ENCODE measurements at places on chromosomes 16 and 17.

DNA sequence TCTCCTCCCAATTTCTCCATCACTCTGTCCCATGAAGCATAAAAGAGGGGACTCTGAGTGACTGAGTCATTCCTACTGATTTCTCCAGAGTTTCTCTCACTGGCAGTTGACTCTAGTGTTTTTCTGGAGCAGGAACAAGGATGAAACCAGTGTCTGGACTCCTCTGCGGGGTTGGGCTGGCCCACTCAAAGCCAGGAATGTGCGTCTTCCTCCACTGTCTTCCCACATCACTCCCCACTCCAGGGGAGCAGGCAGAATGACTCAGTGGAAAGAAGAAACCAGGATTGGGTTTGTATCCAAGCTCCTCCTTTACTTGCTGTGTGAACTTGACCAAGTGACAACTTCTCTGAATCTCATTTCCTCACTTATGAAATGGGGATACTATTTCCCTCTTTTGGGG, 497.5 kb upstream of the SALL1 start:
- no peak for DNase-seq

DNA sequence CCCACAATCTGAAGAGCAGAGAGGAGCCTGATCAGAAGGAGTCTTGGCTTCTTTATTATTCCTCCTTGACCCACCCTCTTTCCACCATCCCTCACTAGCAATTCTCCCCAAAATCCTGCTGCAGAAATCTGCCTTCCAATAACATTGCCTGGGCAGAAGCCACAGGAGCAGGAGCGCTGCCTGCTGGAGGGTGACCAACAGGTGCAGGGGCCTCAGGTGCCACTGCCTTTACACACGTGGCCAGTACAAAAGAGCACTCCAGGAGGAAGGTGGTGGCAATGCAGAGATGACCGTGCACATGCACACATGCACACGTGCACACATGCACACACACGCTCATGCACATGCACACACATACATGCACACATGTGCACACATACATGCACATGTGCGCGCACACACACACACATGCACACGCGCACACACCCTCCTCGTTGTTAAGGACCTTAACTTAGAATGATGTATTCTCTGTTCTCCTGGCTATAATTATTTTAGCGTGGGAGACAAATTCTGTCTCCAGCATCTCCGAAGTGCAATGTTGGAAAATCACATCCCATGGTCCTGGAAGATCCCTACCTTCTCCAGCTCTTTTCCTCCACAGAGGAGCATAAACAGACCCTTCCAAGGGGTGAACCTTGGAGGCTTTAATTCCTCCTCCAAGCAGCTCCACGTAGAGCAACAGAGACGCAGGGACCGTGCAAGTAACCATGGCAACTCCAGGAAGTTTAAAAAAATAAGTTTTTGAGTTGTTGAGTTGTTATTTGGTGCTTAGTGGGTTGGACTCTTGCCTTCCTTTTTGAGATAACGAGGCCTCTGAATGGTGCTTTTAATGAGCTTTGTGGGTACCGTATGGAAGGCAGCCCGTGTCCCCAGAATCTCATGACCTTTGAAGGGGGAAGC, 12.6 kb downstream of the RBFOX3 start:
- no peak for DNase-seq

DNA sequence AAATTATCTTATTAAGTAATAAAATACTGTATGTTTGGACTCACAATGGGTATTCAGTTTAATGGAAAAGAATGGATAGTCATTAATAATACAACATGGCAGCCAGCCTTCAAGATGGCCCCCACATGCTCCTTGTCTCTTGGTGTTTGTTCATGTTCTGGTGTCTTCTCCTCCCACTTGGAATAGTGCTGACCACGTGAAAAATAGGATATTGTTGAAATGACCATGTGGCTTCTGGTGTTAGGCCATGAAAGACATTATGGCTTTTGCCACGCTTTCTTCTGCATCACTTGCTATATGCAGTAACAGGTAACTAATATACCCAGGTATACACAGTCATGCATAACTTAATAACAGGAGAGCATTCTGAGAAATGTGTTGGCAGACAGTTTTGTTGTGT, 341.0 kb downstream of the KCNJ2 start:
- DNase-seq: no peak

DNA sequence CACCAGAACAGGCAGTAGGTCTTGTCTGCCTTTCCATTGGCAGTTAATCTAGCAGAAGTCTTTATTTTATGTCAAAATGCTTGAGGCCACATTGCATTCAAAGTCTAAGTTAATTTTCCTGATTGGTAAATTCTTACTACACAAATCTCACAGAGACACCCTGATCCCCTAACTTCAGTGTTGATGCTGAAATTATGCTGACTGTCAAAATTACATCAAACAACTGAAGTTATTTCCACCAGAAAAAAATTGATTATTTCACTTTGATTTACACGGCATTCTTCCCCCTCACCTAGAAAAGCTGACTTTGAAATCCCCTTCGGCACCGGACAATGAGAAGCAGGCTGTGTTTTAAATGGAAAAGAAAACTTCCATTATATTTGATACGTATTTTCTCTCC, 99.1 kb downstream of the MAF start:
- DNase-seq: no peak

- DNase-seq: no peak
These were observed 30.4 kb downstream of the RGS9 start for GRCh38 chr17:65167566-65167965.
